ENCODE measurements at places on chromosomes 5 and 9.

DNA sequence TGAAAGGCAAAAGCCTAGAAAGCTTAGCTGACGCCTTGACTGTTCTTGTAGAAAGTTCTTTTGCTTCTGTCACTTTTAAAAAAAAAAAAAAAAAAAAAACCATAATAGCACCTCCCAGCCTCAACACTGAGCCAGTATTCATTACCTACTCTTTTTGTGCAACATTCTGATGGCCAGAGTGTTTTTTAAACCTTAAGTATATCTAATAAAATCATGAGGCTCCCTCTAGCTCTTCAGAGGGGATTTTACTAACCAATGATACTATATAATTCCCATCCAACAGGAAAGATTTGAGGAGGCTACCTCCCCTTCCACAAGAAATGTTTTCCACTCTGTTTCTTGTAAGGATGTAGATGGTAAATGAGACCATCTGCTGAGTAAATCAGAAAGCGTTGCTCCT is 3.9 kb downstream of the BNC2 start:
- no peak for DNase-seq

- DNase-seq = no peak
These were observed 732.1 kb downstream of the MAT2B start for GRCh38 chr5:164237486-164237885.

DNA sequence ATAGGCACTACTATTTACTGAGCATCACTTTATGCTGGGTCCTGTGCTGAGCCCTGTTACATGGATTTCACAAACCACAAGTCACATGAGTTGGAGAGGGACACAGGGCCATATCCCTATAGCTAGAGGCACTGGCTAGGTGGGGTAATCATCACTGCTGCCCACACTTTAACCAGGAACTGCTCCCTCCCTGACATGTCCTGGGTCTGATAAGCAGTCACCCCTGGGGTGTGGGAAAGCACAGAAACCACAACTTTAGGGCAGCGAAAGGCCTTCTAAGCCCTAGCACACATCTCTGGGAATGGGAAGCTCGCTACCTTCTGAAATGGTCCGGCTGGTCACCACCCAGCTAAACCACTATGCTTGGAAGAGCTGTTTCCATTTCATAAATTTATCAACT is 15.0 kb downstream of the TBC1D2 start:
- no peak for DNase-seq

- DNase-seq = no peak
These were observed 751 bp upstream of the RIC1 start for GRCh38 chr9:5628183-5628529.

- no peak for DNase-seq
These were observed 25.1 kb downstream of the ZNF618 start for GRCh38 chr9:113901221-113901688.

DNA sequence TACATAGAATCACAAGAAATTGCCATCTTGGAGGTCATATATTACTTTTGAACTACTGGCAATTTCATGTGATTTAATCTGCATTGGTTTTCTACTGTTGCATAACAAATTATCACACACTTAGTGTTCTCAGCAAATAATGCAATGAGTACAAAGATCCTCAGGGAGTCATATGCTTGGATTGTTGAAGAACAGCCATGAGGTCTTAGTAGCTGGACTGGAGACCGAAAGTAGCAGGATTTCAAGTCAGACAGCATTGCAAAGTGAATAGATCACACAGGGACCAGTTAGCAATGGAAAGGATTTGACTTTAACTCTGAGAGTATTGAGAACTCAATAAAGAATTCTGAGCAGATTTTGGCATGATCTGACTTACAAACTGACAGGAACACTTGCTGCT is 32.2 kb upstream of the FRMD3 start:
- DNase-seq = no peak

DNA sequence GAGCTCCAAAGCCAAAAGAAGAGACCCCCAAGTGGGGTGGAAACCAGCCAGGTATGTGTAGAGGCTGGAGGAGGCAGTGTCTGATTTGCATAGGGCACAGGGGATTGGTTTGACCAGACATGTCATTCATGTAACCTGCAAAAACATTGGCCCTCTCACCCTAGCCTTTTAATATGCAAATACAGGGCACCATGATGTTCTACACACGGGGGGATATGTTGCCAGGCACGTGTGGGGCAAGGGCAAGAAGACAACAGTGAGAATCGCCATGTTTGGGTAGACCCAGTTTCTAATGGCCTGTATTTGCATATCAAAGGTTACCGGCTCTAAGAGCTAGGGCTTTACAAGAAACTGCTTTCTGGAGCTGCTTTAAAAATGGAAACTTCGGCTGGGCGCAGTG is 208.9 kb downstream of the GOLPH3 start:
- no peak for DNase-seq

DNA sequence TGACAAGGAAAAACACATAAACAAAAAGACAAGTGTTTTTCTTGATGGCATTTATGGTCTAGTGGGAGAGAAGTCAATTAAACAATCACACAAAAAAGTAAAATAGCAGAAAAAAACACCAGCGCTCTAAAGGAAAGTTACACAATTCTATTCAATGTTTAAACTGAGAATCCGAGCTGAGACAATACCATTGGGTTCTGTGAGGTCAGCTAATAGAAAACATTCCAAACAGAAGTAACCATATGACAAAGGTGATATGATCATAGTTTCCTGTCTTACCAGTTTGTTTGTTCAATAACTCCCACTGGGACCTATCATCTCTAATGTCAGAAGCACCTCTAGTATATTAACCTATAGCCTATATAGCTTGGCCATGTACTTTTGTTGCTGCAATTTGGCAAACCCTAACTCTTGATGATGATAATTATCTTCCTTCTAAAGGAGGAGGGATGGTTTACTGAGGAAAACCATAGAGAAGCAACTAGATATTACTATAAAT is 1030.0 kb downstream of the CDH12 start:
- DNase-seq = no peak

DNA sequence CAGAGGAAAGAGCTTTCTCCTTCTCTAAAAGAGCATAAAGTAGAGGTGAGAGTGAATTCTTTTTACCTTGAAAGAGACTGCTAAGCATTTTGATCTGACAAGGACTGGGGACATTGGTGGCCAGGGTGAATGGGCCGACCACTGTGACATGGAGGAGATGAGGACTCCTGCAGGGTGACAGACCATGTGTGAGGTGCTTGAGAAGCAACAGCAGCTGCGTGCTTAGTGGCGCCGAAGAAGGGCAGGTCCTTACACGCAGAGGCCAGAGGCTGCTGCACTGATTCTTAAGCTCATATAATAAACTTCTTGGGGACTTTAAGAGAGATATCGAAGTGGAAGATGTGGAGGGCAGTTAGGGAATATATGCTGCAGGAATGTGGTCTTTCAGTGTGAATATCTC is 8.7 kb upstream of the JAKMIP2 start:
- DNase-seq = no peak

DNA sequence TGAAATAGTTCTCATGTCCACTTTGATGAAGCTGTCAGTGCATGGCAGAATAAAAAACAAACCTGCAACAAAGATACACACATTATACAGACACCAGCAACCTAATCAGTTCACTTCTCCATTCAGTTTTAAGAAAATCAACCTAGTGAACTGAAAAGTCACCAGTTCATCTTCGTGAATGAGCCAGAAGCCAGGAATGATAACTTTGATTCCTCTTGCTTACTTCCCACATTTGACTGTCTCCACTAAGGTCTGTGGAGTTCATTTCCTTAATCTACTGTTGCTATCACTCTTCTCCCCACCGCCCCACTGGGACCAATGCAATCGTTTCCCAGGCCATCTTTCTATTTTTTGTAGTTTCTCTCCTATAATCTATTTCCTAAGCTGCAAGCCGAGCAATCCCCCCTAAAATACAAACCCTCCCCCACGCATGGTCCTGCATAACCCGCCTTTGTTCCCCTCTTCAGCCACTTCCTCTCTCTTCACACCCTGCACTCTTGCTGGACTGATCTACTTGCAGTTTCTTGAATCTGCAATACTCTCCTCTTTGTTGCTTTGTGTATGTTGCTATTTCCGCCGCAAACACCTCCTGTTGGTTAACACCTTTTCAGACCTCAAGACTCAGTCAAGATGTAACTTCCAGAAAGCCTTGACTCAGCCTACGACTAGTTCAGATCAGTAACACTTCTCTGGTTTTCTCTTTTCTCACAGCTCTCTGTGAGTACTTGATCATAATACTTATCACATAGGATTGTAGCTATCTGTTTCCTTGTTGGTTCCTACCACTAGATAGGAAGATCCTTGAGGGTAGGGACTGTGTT is 16.6 kb downstream of the STOM start:
- DNase-seq = no peak

GRCh38 chr5:43567967-43568366 is 11.1 kb upstream of the PAIP1 start:
- no peak for DNase-seq

GRCh38 chr5:89556215-89556913 is 673.4 kb upstream of the MEF2C start:
- peak; percentile 51 for DNase-seq

DNA sequence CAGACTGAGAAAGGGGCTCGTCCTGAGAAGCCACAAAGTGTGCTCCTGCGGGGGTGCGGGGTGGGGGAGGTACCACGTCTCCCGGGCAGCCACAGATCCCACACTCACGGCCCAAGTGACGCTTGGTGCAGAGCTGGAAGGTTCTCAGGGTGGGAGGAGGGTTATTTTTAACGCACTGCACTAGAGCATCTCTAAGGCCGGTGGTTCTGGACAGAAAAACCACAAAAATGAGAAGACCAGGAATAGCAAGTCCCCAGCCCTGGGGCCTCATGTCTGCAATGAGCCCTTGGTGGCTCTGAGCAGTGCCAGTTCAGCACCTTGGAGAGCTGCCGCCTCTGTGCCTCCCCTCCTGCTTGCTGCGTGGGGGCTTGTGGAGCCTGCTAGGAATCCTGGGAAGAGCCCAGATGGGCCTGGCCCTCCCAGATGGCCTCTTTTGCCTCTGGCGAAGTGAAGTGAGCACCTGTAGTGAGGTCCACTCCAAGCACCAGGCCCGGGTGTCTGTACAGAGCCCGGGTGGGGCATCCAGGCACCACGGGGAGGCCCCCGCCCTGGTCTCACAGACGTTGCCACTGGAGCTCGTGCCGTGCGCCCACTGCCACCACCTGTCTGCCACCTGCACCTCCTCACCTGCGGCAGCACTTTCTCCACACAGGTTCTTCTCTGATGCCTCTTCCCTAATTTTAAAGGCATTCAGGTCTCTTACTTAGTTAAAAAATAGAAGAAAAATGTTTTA is 48.9 kb upstream of the CACNA1B start:
- peak; percentile 58 for DNase-seq

GRCh38 chr9:18824095-18824666 is 208.8 kb downstream of the SAXO1 start:
- peak; percentile 19 for DNase-seq

DNA sequence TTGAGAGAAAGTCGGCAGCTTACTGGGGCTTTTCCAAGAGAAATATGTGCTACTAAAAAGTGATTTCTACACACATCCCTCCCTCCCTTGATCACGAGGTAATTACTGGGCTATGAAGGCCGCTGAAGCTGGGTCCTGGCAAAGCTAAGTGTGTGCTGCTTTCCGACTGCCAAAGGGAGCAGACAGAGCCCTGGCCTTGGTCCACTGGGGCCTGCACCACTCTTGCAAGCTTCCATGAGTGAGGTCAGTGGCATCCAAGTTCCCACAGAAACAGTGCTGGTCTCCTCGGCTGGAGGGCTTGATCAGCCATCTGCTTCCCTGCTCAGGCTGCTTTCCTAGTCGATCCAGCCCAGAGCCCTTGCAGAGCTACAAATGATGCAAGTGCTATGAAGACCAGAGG is 154.8 kb upstream of the LHFPL2 start:
- DNase-seq = peak; percentile 36

DNA sequence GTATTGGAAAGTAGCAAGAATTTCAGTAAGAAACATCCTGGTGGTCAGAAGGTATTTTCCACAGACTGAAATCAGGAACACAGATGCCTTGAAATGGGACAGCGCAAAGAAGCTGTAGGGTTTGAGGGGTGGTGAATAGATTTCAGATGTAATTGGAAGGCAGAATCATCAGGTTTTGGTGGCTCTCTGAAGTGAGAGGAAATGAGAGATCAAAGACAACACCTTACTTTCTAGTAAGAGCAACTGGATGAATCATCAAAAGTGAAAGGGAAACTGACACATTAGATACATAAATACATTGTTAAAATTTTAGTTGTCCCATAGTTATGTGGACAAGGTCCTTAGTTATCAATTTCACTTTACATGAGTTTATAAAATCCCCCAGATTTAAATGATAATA is 188.2 kb upstream of the SLC27A6 start:
- DNase-seq = no peak

DNA sequence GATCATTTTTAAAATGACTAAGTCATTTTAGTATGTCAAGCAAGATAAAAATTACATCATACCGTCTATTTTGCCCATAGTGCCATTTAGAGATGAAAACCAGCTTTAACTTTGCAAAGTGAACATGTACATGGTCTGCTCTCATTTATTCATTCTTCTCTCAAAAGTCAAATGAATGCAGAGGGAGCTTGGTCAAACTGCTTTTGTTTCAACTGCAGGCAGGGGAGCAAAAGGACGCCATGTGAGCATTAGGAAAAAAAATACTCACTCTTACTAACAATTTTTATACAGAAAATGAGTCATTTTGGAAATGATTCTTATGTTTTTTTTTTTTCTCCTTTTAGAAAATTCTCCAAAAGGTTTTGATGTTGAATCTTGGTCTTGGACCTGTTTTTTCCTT is 15.7 kb downstream of the SCGB3A1 start:
- DNase-seq = no peak

DNA sequence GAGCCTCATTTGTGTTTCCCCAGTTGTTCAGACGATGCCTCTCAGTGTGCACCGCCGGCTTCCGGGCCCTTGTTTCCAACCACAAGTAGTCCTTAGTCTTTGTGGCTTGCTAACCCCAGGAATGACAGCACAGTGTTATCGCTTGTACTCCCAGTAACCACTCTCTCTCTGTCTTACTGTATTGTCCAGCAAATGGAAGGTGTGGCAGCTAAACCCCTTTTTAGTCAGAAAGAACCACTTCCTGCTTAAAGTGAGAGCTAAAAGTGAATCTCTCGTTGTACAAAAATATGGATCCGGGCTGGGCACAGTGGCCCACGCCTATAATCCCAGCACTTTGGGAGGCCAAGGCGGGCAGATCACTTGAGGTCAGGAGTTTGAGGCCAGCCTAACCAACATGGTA is 61.3 kb downstream of the ENC1 start:
- DNase-seq = no peak

DNA sequence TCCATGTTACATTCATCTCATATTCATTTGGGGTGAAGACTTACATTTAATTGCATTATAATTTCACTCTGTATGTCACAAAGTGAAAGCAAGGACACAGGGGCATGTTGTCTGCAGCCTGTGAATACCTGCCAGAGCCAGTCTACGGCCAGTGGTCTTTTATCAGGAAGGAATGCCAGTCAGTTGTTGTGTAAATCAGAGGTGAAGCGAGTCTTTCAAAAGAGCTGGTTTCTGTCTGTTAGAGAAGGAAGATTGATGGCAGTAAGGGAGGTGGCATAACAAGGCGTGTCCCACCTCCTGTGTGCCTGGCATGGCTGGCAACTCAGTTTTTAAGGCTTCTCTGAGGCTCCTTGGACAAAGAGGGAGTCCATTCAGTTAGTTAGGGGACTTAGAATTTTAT is 18.1 kb upstream of the SYK start:
- no peak for DNase-seq

- no peak for DNase-seq
These were observed 14.7 kb downstream of the PITX1 start for GRCh38 chr5:135019314-135019713.
